ENCODE measurements at places on chromosomes 4 and X.

DNA sequence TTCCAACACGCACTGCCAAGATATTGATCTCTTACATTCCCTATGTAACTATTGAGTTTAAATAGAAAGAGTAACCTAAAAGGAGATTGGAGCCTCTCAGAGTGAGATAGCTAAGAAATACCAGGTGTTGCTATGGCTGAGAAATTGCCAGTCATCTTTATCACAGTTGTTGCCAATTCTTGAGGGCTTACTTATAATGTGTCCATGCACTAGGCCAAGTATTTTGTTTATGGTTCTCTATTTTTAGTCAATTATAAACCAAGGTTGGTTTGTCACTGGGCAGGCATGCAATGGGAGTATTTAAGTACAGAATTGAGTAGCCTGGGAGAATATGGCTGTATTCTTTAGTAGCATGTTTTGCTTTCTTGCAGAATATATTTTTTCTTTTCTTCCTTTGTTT is 201.6 kb downstream of the TEX13A start:
- DNase-seq, result no peak

DNA sequence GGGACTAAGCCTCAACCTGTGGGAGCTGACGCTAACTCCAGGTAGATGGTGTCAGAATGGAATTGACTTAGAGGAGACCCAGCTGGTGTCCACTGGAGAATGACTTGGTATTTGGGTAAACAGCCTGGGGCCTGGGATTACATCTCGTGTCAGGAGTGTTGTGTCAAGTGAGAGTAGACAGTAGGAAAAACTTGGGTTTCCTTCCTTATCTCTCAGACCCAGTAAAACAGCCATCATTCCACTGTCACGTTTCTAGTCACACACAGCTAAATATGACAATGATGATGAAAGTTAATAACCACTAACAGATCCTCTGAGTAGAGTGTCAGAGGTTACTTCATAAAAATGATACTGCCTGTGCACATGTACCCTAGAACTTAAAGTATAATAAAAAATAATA is 13.8 kb downstream of the ZNF674 start:
- no peak for DNase-seq

GRCh38 chr4:153649572-153649991 is 34.5 kb upstream of the TLR2 start:
- DNase-seq, result peak; percentile 57

DNA sequence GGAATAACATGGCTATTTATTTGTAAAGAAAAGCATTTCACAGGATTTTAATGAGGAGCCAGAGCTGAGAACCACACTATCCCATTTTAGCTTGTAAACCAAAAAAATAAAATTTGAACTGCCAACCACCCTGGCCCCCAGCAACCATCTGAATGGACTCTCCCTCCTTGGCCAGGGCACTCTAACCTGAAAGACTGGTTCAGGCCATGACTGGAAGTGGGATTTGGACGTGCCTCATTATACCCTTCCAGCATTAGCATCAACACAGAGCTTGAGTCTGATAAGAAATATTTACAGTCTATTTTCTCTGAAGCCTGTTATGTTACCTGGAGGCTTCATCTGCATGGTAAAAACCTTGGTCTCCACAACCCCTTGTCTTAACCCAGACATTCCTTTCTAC is 30.0 kb downstream of the METAP1 start:
- no peak for DNase-seq

GRCh38 chr4:11483046-11483445 is 54.4 kb upstream of the HS3ST1 start:
- no peak for DNase-seq

- DNase-seq, result no peak
These were observed 9.9 kb upstream of the GAB1 start for GRCh38 chr4:143326735-143327134.

- DNase-seq, result peak; percentile 67
These were observed 33.1 kb downstream of the OSTC start for GRCh38 chr4:108683479-108683878.

GRCh38 chr4:38667085-38667893 is 3.3 kb downstream of the KLF3 start:
- peak; percentile 98 for DNase-seq

DNA sequence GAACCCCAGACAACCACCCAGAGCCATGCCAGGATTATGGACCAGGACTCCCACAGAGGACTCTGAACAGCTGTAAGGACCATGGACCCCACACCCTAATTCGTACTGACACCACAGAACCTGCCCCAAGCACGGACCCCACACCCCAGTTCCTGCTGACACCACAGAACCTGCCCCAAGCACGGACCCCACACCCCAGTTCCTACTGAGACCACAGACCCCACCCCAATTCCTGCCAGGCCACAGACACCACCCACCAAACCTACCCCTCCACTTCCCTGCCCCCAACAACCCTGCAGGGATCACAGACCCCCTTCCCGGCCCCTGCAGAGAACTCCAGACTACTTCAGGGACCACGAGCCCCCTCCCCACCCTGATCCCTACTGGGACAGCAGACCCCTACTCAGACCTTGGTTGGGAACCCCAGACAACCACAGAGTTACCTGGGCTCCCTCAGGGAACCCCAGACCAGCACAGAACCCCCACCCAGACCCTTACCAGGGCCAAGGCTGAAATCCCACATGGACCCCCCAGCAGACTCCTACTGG is 1.4 kb upstream of the DHRSX start:
- DNase-seq, result no peak

DNA sequence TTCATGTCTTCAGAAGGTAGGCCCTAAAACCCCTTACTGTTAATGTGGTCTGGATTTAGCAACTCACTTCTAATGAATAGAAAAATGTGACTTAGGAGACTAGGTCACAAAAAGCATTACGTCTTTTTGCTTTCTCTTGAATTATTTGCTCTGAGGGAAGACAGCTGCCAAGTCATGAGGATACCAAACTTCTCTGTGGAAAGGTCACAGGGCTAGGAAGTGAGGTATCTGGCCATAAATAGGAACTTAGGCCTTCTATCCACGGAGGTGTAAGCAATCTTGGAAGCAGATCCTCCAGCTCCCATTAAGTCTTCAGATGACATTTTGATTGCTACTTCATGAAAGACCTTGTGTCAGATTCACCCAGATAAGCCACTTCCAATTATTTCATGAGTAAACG is 120.6 kb downstream of the JADE1 start:
- no peak for DNase-seq

DNA sequence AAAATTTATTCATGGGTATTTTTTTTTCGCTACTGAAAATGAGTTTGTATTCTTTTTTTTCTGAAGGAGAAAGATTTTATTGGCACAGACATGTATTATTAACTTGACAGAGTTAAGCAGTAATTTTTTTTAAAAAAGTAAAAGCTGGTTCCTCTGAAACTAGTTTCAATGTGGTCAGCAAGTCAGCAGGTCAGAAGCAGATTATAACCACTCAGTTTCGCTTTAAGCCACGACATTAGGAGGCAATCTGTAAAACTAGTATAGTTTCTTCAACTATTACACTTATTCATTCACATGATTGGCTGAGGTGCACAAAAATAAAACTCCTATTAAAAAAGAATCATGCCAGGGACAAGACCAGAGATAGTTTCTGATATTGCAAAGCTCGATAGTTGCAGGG is 714.2 kb upstream of the PCDH7 start:
- no peak for DNase-seq

GRCh38 chrX:120768254-120768653 is 107.4 kb downstream of the CT47B1 start:
- no peak for DNase-seq

DNA sequence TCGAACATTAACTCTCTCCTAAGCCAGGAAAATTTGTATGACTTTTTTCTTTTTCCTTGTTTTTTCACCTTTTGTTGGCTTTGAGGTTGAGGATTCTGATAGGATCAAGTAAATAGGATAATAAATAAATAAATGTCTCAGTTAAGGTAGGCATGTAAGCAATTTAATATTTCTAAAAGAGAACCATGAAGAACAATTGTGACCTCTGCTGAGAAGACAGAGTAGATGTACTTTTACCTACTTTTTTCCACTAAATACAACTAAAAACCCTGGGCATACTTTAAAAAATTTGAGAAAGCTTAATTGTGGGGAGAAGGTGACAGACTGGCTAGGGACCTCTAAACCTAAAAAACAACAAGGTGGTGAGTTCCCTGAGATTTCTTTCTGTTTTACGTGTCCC is 31.6 kb upstream of the CLNK start:
- DNase-seq, result no peak
